ENCODE measurements at places on chromosomes 2 and 18.

DNA sequence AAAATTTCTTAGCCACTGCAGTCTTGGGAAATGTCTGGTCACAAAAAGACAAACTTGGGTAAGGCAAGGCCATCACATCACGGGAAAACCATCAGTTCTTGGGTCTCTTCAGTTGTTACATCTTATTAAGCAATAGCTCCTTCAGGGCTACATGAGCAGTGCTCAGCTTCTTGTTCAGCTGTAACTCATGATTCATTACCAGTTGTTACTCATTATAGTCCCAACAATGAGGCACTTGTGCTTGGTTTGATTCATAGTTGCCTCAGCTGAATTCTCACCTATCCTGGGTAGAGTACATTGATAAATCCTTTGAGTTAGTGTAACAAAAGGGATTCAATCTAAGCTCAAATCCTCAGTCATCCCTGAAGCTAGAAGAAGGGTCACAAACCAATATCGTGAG lies 102.4 kb upstream of the DCC start:
- no peak for DNase-seq

DNA sequence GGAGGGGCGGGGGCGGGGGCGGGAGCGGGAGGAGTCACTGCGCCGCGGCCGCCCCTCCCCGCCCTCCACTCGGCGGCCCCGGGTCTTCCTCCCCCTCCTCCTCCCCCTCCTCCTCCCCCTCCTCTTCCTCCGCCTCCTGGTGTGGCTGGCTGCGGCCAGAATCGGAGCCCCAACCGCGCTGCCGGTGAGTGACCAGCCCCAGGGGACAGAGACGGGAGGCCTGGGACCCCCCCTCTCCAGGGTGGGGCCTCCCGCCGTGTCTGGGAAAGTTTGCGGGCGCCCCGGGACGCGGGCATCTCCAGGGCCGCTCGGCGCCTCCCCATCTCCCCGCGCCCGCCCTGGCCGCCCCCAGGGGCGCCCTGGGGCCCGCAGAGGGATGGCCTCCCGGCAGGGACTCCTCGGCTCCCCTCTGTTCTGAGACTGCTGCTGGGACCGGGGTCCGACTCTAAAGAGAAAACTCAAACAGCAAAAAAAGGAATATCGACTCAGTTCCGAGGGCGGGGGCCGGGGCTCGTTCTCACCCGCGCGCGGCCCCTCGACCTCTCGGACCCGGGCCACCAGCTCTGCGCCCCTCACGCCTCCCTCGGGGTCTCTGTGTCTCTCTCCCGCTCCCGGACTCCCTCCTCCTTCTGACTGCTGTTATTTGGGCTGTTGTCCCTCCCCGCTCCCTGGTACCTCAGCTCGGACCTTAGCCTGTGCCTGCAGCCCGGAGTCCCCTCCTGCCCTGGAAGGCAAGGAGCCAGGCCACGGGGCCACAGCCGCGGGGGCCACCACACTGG lies at the start of gene STON1:
STON1 (plus strand) TSS at position 122 of the 779 bp plus-strand sequence. CDS start 50,480 bp downstream, outside the sequence.
- no peak for DNase-seq

GRCh38 chr2:37324536-37324785 lies 172 bp downstream of the PRKD3 start:
- no peak for DNase-seq

DNA sequence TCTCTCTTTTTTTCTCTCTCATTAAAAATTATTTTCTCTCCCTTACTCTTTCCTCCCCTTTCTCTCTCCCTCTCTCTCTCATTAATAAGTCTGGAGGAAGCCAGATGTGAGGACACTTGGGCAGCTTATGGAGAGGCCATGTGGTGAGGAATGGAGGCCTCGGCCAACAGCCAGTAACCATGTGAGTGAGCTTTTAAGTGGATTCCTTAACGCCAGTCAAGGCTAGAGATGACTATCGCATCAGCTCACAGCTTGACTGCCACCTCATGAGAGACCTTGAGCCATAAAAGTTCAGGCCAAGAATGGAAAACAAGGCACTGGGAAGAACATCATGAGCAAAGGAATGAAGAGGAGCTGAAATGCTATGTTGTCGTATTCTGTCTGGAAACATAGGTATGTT lies 39.1 kb downstream of the ETAA1 start:
- DNase-seq, result peak; percentile 41

DNA sequence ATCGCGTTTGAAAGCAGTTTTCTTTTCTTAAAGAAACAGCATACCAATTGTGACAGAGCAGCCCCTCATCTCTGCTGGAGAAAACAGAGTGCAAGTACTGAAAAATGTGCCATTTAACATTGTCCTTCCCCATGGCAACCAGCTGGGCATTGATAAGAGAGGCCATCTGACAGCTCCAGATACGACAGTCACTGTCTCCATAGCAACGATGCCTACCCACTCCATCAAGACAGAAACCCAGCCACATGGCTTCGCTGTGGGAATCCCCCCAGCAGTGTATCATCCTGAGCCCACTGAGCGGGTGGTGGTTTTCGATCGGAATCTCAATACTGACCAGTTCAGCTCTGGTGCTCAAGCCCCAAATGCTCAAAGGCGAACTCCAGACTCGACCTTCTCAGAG lies 9.5 kb downstream of the GRHL1 start:
- peak; percentile 54 for DNase-seq

GRCh38 chr18:76894566-76895346 lies 72.4 kb downstream of the ZNF236 start:
- DNase-seq, result no peak

DNA sequence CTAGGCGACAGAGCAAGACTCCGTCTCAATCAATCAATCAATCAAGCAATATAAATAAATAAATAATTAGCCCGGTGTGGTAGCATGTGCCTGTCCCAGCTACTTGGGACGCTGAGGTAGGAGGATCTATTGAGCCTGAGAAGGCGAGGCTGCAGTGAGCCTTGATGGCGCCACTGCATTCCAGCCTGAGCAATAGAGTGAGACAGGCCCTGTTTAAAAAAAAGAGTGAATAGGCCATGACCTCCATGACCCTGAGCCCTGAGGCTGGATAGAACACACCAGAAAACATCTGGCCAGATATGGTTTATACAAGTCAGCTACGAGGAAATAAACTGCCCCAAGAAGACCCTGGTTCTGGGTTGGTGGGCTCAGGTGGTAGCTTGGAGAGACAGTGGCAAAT lies 20.4 kb upstream of the SEMA4C start:
- DNase-seq, result no peak
